Thymus (tissue), 14 donors: ENCODE measurements at places on chromosomes 7 and 10.
A peak's percentile ranks its signal among the peaks of the same experiment; 100 is the strongest.

GRCh38 chr10:80473692-80474596 is 19.8 kb downstream of the TSPAN14 start:
- no peak for DNase-seq

DNA sequence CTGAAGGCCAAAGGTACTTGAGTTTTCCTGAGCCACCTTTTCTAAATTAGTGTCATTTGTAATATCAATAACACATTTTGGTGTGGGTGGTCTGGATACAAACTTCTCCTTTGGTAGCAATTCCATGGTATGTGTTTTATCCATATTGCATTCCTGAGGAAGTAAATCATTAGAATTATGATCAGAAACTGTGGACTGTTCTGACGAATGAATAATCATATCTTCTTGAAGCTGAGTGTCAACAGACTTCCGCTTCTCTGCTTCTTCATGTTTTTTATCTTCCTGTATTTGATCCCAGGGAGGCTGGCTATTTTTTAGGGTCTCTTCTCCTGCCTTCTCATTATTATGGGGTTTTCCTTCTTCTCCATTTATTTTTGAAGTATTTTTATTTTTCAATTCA is 81.4 kb downstream of the NRBF2 start:
- DNase-seq, result no peak

DNA sequence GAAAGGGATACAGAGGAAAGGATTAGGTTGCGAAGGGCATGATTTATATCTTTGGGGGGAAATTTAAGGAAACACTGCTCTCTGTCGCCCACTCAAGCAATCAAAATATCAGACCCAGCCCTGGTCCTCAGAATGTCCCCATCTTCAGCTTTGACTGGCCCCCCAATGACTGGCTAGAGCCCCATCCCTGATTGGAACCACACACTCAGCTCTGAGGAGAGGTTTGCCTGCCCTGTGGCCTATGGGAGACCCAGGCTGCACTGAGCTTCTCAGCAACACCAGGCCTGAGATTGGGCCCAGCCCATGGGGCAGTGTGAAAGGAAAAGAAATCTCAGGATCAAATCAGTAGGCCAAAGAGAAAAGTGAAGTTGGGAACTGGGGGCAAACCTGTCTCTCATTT is 69.5 kb downstream of the ADCYAP1R1 start:
- no peak for DNase-seq

GRCh38 chr10:124059551-124059950 is 33.8 kb downstream of the CHST15 start:
- DNase-seq, result no peak

DNA sequence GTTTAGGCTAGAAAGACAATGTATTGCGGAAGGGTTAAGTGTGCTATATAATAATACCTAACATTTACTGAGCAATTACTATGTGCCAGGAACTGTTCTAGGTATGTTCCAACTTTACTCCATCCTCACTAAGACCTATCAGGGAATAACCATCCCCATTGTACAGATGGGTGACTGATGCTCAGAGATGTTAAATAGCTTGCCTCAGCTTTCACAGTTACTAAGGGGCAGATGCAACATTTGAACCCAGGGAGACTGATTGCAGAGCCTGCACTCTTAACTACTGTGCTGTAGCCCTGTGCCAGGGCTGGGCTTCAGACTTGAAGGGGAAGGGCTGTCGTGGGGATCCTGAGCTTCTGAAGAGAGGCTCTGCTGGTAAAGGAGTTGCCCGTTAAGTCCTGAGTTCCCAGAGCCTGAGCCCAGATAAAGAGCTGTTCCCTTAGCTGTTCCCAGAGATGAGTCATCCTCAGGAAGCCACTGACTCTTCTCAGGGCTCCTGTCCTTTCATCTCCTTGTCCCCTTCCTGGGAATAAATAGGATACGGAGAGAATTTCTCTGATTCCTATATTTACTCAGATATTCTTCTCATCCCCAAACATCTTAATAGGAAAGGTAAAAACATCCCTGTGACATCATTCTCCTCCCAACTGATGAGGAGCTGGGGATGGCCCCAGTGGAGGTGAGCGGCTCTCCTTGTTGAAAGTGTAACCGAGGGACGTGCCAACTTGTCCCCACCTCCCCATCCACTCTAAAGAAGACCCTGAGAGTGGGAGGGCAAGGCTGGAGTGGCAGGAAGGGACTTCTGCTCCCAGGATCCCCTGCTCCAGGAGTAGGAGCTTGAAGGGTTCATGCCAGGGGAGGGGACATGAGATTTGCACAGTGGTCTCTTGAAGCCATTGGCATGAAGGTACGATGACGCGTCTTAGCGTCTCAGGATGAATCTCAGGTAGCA is 28.0 kb upstream of the HABP2 start:
- no peak for DNase-seq

GRCh38 chr7:133910761-133911160 is 216.4 kb upstream of the LRGUK start:
- no peak for DNase-seq

- DNase-seq, result no peak
Measured at GRCh38 chr10:122974023-122974422, 6.2 kb upstream of the PSTK start.

- no peak for DNase-seq
Measured at GRCh38 chr7:16652888-16653287, 6.9 kb downstream of the BZW2 start.

DNA sequence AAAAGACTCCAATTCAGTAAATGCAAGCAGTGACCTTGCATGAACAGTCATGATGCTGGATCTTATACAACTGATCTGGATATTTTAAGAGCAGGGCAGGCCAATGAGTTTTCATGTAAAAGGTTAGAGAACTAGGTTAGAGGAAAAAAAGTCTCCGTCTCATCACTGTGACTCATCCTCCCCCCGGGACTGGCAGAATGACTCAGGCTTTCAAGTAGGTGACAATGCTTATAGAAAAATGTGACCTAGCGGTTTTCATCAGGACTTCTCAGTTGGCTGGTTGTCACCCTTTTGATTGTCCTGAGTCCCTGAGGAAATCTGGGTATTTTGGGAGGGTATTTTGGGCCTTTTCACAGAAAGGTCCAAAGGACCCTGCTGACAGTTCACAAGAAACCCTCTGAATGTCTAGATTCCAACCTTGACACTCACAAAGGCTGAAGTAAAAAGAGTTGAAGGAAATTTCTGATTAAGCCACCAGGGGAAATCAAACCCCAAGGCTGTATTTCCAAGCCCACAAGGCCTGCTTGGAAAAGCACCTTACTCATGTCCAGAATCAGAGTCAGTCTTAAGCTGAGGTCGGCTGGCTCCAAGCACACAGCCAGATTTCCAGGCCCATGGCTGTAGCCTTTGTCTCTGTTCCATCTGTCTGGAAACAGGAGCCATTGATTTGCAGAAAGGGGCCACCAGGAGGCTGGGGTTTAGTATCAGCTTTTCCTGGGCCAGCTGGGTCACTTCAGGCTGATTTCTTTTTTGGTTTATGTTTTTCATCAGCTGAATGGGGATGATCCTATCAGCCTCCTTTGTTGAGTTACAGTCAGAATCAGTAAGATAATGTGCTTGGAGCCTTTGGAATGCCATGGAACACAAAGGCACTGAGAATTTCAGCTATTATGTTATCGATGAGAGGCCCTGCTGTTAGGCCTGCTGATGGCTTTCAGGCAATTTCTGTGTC is 226.4 kb upstream of the HABP2 start:
- DNase-seq, result peak; percentile 38

DNA sequence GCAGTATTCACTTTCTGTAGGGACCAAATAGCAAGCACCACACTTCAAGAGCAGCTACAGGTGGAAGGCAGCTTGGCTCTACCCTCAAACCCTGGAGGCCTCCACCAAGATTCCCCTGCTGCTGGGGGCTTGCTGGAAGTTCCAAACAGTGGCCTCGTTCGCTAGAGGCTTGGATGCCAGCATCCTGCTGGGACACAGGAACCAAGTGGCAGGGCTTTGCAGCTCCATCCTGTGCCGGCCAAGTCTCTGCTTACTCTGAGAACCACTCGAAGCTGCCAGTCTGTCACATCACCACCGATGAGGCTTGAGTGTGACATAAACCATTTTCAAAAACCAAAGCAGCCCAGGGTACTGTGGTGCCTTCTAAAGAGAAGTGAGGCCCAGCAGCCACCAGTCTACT is 69.2 kb upstream of the UNC5B start:
- DNase-seq, result no peak

GRCh38 chr10:75712242-75712880 is 280.9 kb downstream of the LRMDA start:
- DNase-seq, result no peak

DNA sequence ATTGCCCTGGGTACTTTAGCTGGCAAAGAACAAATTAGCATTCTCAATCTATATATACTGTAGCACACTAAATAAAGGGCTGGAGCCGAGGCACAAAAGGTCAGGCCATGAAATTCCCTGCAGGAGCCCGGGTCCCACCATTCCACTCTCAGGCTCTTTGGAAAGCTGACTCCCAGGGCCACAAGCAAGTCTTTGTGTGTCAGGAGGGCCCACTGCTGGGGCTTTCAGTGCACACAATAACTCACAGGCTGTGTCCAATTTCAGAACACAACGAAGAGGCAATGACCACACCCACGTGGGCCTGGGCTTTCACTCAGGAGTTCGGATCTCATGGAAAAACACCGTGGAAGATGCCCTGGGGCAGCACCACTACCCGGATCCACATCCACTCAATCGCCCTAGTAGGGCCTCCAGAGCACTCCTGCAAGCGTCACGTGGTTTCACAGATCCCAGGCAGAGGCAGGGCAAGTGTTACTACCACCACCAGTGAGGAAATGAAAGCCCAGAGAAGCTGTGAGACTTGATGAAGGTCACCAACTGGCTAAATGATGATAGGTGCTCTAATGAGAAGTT is 60.3 kb downstream of the COBL start:
- no peak for DNase-seq

DNA sequence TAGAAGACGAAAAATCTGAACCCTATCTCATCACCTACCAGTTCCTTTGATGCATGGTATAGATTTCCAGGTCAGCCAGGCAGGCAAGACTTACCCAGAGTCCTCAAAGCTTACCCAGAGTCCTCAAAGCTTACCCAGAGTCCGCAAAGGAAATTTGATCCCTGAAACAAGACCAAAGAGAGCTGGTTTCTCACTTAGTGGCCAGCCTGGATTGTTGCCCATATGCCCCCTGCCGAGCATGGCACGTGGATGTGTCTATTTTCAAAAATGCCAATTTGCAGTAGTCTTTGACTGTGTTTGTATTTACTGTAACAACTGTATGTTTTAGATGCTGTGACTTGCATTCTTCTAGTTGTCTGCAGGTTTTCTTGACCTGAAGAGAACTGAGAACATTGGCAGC is 120.2 kb upstream of the STARD3NL start:
- DNase-seq, result no peak

GRCh38 chr10:113950268-113950667 is 93.4 kb upstream of the ADRB1 start:
- DNase-seq, result no peak

DNA sequence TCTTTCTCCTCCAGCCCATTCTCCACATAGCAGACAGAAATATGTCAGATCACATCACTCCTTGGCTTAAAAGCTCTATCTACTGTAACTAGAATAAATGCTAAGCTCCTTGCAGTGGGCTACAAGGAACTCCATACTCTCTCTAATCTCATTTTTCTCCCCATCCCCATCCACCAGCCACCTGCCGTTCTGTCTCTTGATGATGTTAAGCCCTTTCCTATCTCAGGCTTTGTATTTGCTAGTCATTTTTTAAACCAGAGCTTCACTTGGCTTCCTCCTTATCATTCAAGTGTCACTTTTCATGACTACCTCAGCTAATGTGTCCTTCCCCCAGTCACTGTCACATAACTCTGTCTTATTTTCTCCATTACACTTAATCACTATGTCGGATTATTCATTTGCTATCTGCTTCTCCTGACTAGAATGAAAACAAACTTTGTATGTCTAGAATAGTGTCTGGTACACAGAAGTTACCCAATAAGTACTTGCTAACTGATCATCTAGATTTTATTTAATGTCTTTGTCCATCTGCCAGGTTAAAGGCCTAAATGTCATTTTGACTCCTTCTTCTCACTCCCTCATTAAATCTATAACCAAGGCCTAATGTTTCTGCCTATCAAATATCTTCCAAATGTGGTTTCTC is 87.2 kb upstream of the RPA3 start:
- DNase-seq, result no peak

GRCh38 chr10:113084031-113084430 is 134.0 kb downstream of the TCF7L2 start:
- DNase-seq, result no peak

DNA sequence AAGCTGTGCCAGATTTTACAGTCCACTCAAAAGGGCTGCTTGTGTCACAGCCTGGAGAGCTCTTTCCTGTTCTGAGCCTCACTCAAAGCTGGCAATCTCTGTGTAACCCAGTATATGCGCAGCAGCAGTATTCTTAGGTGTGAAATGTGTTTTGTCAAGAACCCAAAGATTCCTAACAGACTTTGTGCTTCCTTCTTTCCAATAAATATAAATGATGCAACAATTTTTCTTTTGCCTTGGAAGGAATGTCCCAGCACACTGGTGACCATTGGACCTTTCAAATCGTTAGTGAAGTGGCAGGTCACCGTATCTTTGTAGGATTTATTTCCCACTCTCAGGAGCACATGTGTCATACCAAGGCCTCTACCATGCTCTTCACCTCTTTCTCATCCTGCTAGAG is 5.6 kb upstream of the ZC3HAV1 start:
- DNase-seq, result no peak

DNA sequence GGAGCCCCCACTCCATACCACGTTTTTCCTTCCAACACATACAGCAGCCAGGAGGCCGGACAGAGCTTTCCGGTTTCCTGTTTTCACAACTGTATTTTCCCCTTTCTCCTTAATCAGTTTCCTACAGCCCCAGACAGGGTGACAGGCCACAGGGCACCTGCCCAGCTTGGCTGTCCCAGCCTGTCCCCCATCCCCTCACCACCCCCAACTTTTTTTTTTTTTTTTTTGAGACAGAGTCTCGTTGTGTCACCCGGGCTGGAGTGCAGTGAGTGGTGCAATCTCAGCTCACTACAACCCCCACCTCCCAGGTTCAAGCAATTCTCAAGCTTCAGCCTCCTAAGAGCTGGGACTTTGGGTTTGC is 10.3 kb upstream of the HSPB1 start:
- no peak for DNase-seq

DNA sequence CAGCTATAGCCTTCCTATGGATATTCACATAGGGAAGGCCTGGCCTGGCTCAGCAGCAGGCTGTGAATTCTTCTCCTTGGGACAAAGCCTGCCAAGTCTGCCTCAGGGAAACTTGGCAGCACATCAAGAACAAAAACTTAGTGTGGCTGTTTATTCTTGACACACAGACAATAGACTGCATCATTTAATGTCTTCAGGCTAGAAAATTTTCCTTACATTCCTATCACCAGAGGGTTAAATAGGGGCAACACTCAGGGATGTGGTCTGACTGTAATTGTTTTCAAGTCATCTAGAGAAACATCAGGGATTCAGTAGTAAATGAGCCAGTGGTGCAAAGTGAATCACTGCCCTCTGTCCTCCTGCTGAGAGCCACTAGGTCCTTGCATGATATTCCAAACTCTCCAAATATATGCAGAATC is 137.3 kb downstream of the SEMA3C start:
- no peak for DNase-seq
